ENCODE measurements at places on chromosomes 4 and X.

GRCh38 chrX:108307132-108308085 is 130.8 kb downstream of the COL4A6 start:
- no peak for DNase-seq

DNA sequence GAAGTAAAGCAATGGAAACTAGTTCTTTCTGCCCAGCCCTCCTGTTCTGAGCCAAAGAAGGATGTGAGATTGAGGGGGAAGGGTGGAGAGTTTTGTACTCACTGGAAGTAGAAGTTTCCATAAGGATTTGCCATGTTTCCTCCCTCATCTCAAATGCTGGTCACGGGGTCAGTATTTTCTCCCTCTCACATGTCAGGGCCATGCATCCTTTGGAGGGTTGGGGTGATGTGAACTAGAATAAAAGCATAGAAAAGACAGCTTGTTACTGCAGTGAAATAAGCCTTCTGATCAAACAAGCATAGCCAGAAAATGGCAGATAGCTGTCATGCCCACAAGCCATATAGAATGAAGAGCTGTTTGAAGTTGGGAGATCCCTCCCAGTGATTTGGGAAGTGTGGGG is 79.7 kb downstream of the KIT start:
- no peak for DNase-seq

GRCh38 chrX:153999359-154000037 is 20.2 kb downstream of the IRAK1 start:
- DNase-seq = no peak

GRCh38 chrX:21870494-21870893 is 14.7 kb downstream of the YY2 start:
- no peak for DNase-seq

- DNase-seq = no peak
Observed at GRCh38 chrX:110321670-110322069, 3.8 kb upstream of the AMMECR1 start.

DNA sequence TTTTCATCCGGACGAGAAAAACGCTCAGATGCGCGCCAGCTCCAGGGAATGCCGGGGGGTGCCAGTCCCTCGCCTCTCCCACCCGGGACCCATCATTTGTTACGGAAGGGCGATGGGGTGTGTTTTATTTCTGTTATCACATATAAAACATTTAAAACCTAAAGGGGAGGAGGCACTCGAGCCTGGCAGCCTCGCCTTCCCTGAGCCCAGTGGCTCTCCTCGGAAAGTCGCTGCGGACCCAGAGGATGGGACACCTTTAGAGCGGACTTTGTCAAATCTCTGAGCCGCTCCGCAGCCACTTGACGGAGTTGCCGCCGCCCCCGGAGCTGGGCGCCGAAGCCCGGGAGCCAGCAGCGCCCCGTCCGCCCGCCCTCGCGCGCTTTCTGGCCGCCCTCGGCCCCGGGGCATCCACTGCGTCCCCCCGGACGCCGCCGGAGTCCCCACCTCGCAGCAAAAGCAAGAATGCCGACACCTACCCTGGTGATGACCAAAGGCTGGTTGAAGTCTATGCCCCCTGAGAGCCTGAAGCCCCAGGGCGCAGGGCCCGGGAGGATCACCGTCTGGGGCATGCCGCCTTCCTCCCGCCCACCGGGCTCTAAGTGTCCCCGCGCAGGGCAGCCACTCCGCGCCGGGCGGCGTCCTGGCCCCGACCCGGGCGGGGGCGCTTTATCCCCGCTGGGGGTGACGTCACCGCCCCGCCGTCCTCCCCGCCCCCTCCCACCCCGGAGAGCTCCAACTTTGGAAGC is at the start of gene PDLIM3:
TSS of gene PDLIM3 (minus strand) at position 642 of the 746 bp plus-strand sequence. CDS start at position 569, 73 bp downstream.
- DNase-seq = no peak

- DNase-seq = no peak
Observed at GRCh38 chrX:57607295-57608187, 15.7 kb downstream of the ZXDB start.

DNA sequence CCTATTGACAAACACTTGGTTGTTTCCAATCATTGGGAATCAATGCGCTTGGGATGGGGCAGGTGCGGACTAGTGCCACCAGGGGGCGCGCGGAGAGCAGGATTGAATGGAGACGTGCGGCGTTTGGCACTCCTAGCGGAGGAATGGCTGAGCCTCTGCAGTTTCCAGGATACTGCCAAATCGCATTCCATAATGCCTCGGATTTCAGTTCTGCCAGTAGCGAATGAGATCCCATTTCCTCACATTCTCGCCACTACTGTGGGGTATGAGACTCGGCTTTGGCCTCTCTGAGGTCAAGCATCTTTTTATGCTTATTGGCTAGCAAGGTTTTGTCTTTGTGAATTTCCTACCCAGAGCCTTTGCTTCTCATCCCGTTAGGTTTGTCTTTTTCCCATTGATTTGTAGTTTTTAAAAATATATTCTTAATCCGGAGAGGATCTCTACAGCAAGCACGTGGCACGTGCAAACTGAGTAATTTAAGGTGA is 28.7 kb downstream of the CLDN34 start:
- DNase-seq = peak; percentile 62

DNA sequence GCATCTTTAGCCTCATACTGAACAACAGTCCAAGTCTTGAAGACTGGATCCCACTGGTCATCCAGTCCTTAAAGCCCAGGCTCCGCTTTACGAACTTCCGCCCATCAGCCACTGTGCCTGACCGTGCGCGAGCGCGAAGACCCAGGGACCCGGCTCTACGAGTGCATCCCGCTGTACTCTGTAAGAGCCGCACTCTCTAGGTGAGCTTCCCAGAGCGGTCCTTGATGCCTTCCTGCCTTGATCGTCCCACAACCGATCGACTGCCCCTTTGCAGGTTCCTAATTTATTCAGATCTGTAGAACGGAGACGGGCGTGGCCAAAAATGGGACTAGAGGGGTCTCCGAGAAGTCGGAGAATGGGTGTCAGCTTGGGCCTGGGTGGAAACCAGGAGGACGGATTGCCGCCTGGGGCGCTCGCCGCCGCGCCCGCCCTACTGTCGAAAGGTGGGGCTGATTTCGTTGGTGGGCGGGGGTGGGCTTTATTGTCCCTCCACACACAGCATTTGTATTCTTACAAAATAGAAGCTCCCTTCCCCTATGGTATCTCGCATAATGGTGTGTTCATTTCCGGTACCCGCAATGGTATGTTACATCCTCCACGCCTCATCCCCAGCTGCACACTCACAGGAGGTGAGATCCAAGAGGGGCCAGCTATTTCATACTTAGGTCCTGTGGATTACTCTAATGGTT is 42.3 kb upstream of the FAM156A start:
- DNase-seq = no peak
